T-helper 1 cell (primary cell): ENCODE measurements at places on chromosomes 16 and 17.
A peak's percentile ranks its signal among the peaks of the same experiment; 100 is the strongest.

DNA sequence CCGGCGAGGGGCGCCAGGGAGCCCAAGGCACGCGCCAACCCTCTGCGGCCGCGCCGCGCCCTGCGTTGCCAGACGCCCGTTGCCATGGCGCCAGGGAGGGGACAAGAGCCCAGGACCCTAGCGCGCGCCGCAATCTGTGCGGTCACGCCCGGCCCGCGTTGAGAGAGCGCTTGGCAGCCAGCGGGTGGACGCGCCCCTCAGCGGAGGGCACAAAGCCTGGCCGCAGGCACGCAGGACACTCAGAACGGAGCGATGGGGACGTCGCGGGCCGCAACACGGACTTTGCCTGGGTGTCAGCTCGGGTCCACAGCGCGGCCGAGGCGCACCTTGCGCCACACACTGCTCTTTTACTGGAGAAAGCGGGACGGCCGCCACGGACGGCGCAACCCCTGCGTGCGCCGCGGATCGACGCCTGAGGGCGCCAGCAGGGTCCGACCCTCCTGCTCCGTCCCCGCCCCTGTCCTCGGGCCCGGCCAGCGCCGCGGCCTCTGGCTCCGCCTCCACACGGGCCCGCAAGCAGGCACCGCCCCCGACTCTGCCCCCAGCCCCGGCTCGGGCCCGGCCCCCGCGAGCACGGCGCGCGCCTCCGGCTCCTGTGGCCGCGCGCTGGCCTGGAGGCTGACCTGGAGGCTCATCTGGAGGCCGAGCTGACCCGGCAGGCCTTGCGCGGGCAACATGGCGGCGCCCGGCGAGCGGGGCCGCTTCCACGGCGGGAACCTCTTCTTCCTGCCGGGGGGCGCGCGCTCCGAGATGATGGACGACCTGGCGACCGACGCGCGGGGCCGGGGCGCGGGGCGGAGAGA lies at the start of gene GFER:
TSS of gene GFER (plus strand) at position 650 of the 803 bp plus-strand sequence. CDS start at position 676, 26 bp downstream.
- DNase-seq = peak; percentile 56

DNA sequence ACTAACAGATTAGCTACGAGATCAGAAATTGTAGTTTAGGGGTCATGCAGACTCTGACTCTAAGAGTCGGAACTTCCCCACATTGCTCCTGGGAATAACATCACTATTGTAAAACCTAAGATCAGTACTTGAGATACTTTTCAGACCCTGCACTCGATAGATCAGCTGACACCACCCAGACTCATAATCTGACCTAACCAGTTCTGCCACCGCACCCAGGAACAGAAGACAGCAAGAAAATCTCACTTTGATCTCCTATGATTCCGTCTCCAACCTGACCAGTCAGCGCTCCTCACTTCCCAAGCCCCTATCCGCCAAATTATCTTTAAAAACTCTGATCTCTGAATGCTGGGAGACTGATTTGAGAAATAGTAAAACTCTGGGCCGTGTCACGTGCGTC lies 27.2 kb upstream of the ASGR2 start:
- no peak for DNase-seq

DNA sequence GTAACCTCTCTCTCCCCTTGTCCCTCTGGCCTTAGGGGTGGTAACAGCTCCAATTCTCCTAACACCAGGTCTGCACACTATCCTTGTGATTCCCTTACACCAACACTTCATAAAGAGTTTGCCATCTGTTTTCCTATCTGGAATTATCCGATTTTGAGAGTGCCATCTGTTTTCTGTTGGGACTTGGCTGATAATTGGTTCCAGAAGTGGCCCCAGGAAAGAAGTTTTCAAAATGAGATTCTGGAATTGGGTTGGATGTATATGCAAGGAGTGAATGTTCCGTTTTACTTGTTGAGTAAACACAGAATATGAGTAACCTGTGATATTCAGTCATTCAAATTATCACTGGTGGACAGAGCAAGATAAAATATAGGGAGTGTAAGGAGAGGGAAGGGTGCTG lies 134.1 kb upstream of the HS3ST3A1 start:
- no peak for DNase-seq

DNA sequence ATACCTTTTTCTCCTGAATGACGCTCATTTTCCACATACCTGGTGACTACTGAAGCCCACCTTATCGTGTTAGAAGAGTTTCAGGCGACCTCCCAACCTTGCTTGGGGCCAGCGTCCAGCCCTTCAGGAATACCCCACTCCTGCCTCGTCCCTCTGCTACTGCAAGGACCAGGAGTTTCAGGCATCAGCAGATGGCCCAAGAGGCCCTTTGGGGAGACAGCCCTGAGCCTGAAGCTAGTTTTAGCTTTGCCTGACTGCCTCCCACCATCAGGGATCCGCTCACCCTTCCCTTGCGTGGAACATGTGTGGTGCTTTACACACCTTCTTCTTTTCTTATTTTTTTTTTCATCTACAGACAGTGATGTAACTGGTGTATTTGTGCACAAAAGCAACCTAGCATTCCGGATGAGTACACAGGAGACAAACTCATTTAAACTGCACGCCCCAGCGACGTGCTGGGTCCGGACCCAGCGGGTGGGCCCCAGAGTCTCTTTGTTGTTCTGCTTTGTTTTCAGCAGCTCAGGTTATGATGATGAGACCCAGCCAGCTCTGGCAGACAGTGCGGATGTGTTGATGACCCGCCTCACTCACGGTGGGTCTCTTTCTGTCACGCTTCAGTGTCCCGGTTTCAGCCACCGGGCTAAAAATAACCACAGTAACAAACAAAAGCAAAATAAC lies 242.4 kb downstream of the C16orf95 start:
- DNase-seq = no peak

- DNase-seq = no peak
Observed at GRCh38 chr17:67223924-67224323, 21.1 kb downstream of the HELZ start.

DNA sequence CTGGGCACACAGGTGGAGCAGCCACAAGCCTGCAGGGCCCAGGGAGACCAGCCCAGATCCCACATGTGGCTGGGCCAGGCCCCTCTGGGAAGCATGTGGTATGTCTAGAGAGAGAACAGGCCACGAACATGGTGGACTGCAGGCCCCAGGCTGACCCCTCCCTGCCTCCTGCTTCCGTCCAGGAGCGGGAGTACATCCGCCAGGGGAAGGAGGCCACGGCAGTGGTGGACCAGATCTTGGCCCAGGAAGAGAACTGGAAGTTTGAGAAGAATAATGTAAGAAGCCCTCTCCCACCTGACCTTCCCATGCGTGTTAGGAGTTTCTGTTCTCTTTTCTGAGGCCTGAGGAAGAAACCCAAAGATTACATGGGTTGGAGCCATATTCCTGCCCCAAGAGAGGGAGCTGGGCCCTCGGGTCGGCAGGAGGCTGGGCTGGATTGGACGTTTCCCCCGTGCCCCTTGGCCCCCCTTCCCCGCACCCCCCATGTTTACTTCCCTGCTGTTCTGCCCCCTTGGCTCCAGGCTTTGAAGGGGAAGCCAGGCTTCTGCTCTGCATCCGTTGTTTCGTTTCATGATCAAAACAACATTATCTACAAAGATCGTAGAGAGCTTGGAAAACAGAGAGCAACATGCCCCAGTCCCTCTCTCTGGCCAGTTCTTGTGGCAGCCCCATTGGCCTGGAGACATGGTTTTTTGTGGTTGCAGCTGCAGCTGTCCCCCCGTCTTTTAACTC lies 5.7 kb upstream of the TCAP start:
- no peak for DNase-seq

GRCh38 chr16:5615868-5616642 lies 518.5 kb upstream of the EEF2KMT start:
- no peak for DNase-seq

DNA sequence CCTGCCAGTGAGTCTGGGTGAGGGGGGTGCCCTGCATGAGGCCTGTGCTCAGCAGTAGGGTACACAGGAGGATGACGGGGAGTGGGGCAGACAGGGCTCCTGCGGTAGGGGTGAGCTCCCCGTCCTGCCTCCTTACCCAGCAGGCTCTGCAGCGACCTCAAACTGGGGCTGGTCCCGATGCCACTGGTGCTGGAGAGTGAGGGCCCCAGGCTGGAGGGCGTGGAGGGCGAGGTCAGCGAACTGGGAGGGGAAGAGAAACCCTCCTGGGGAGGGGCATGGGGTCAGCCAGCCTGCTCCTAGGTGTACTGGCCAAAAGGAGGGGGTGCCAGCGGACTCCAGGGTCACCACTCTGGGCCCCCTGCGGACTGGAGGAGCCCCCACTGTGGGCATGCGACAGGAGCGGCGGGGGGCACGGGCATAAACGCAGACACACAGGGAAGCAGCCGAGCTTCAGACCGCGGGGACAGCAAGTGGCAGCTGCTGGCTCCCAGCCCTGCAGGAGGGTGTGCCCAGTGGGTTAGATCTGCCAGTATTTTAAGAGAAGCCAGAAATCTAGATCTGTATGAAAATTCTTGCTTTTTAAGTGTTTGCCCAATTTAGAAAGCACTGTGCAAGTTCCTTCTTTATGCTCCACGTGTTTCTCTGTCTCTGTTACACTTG lies 9.0 kb upstream of the VASN start:
- DNase-seq = no peak
